ENCODE measurements at places on chromosomes 12 and 14.
A peak's percentile ranks its signal among the peaks of the same experiment; 100 is the strongest.

DNA sequence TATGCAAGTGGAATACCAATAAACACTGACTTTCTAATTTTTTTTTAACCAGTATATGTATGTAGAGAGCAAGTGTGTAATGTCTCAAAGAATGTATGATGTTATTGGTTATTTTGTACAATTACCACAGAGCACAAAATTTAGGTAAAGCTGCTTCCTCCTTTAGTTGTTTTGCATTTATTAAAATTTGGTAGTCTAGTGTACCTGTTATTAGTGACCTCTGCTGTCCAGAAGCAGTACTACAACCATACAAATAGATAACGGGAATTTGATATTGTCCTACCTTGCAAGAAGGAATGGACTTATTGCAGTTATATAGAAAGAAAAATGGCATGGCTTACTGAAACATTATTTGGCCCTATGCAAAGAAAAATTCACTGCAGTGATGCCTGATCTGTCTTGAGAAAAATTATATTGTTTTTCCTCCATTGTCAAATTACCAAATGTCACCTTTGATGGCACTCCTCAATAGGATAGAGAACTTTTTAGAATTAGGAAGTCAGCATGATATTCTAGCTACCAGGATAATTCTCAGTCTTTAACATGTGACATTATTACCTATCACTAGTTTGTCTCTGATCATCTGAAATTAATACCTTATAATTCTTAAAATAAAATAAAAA, 153.9 kb upstream of the RMST start:
- peak; percentile 52 for DNase-seq

- peak; percentile 33 for DNase-seq
These were observed 179.7 kb downstream of the PDZRN4 start for GRCh38 chr12:41367726-41368405.

GRCh38 chr14:34013721-34014060, 62.8 kb upstream of the EGLN3 start:
- DNase-seq = no peak

- DNase-seq = no peak
These were observed 14.2 kb upstream of the CARMIL3 start for GRCh38 chr14:24037658-24038037.

GRCh38 chr12:133105620-133106019, 24.5 kb downstream of the ZNF891 start:
- DNase-seq = peak; percentile 26

- no peak for DNase-seq
These were observed 43.5 kb downstream of the CCDC177 start for GRCh38 chr14:69531135-69531534.

DNA sequence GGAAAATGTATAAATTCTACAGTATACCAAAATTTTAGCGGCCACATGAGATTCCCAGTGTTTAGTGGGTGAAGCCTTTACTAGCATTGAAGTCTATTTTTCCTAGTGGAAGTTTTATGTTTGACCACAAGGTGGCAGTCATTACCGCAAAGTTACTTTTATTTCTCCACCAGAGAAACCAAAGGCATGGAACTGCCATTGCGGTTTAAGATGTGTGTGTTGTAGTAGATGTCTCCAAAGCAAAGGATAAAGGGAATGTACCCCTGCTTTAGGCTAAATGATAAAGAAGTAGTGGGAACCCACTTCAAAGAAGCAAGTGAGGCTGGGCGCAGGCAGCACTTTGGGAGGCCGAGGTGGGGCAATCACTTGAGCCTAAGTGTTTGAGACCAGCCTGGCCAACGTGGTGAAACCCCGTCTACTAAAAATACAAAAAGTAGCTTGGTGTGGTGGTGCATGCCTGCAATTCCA, 140.5 kb downstream of the PRKCH start:
- DNase-seq = peak; percentile 71

GRCh38 chr14:89284333-89285058, 132.5 kb downstream of the FOXN3 start:
- DNase-seq = no peak

GRCh38 chr12:89351489-89352241, 636 bp downstream of the DUSP6 start:
- no peak for DNase-seq

GRCh38 chr12:102043928-102044327, 17.9 kb downstream of the WASHC3 start:
- DNase-seq = no peak

DNA sequence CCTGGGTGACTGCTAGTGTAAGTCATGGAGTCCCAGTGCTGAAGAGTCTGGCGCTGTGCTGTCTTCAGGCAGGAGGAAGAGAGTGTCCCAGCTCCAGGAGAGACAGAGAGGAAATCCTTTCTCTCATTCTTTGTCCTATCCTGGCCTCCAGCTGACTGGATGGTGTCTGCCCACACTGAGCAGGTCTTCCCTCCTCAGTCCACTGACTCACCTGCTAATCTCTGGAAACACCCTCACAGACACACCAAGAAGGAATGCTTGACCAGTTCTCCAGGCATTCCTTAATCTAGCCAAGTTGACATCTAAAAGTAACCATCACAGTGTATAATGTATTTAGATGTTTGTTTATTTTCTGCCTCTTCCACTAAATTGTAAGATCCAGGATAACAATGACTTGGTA, 53.9 kb downstream of the EMP1 start:
- no peak for DNase-seq

- DNase-seq = no peak
These were observed 353.8 kb downstream of the RAD51B start for GRCh38 chr14:68173227-68173972.

- peak; percentile 14 for DNase-seq
These were observed 1.0 kb upstream of the ATG14 start for GRCh38 chr14:55412676-55413075.

DNA sequence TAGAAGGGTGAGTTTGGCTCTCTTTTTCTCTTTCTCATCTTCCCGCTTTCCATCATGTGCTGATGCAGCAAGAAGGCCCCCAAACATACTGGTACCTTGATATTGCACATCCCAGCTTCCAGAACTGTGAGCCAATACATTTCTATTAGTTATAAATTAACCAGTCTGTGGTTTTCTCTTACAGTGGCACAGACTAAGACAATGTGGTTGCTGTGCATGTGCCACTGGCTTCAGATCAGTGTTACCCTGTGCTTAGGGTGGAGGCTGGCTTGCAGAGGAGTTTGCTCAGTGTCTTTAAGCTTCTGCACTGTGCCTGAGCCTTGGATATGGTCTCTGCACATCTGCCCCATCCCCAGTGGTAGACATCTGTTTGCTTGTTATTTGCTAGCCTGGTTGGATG, 5.5 kb downstream of the IFI27L2 start:
- no peak for DNase-seq

- no peak for DNase-seq
These were observed 122.1 kb downstream of the SOX5 start for GRCh38 chr12:23827353-23827752.

Measured in mesendoderm (in vitro differentiated cells).